ENCODE measurements at places on chromosomes 16 and 17.

- no peak for DNase-seq
These were observed 212.5 kb upstream of the CPHXL start for GRCh38 chr16:75938818-75939217.

DNA sequence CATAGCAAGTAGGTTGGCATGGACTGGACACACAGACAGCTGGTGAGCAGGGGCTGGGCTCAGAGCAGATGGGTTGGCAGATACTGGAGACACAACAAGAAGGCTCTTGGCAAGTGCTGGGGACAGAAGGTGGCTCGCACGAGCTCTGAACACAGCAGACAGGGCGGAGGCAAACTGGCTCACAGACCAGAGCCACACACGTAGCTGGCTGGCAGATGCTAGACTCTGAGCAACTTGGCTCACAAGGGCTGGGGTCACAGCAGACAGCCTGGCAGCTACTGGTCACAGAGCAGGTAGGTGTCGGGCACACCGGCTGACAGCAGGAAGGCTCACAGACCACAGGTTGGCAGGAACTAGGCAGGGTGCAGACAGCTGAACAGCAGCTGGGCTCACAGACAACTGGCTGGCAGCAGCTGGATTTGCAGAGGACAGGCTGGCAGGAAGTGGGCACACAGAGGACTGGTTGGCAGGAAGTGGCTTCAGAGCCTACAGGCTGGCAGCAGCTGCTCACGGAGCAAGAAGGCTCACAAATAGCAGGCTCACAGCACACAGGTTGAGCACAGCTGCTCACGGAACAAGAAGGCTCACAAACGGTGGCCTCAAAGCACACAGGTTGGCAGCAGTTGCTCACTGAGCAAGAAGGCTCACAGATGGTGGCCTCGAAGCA, 725 bp downstream of the KRTAP16-1 start:
- no peak for DNase-seq

GRCh38 chr16:75341564-75342307, 90.3 kb upstream of the BCAR1 start:
- no peak for DNase-seq

GRCh38 chr17:55242476-55242875, 22.3 kb upstream of the HLF start:
- DNase-seq: no peak

DNA sequence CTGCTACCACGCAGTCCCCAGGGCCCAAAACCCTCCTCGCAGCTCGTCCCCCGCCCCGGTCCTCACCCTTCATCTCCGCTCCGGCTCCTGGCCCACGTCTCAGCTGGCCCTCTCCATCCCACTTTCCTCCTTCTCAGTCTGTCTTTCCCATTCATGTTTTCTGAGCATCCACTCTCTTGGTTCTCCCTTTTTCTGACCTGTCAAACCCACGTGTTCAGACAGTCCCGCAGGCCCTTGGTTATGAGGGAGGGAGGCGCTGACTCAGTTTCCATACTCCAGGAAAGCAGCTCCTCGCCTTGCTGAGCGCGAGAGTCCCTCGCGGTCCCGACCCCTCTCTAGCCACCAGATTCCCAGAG, 392 bp upstream of the HID1 start:
- DNase-seq: no peak

Data from kidney glomerular epithelial cell (primary cell).